ENCODE measurements at places on chromosomes 2 and 18.

DNA sequence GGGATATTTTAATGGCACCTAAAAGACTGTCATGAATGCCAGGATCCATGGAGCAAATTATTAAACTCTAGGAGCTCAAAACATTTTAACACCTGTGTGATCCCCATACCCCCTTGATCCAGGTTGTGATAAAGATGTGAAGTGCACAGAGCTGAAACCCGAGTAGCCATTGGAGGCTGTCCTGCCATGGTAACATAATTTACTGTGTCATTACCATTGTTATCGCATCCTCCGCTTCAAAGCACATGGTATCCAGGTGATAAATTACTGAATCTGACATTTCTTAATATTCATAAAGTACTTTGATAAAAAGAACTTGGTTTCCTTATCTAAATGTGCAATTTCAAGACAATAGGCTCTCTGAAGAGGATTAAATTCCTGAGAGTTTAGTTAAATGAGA, 109.3 kb downstream of the CHST9 start:
- no peak for DNase-seq

GRCh38 chr2:23843051-23843976, 83.6 kb downstream of the ATAD2B start:
- DNase-seq: no peak

DNA sequence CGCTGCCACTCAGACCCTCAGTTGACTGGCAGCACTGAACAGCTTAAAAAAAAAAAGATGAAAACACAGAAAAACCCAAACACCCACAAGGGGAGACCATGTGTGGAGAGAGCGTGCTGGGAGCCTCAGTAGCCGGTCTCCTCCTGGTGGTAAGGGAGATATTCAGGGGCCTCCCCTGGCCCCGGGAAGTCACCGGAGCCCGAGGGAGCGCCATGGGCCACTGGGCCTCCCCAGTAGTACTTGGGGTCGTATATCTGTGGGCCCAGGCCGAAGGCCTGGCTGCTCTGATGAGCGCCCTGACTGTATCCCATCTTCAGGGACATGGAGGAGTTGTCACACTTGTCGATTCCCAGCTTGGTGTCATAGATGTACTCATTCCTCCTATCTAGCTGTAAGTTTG, 145.7 kb upstream of the TEKT4 start:
- no peak for DNase-seq

DNA sequence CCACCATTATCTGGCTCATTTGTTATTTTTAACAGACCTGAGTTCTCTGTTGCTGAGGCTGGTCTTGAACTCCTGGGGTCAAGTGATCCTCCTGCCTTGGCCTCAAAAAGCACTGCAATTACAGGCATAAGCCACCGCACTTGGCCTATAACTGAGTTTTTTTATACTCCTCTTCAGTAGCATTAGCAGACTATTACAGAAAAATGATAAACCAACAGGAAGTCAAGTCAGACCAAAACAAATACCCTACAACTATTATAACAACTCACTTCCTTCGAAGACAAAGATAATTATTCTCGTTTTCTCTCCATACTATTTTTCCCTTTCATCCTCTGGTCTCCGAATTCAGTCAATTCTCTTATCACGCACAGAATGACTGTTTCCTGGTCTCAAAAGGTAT, 78.2 kb downstream of the MEMO1 start:
- DNase-seq: no peak

DNA sequence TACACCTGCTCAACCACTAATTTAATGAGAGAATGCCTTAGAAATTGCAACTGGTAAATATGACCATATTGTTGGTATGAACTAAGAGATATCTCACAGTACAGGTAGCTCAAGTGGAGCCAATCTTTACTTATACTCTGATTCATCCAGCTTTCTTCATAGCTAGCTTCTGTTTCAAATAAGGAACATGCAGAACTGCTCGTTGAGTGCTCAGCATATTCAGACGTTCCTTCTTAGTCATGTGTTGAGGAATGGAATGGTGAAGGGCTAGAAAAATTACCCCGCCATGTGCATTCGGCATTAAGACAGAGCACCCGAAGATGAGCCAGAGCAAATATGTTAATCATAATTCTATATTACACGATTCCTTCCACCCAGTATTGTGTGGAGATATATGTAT, 144.0 kb upstream of the VRK2 start:
- DNase-seq: no peak

DNA sequence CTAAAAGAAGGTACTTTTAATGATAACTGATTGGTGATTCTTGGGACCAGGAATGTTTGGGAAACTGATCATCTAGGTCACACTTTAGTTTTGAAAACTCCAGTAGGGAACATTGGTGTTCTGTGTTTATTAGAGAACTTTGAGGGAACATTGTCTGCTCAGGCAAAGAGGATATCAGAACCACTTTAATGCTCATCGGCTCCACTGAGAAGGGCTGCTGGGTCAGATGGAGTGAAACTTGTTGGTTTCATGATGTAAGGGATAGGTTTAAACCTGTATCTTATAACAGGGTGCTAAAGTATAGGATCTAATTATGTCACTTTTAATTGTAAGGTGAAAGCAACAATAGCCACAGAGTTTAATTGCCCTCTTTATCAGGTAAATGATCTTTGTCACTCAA, 14.2 kb upstream of the POLI start:
- DNase-seq: no peak

- no peak for DNase-seq
Observed at GRCh38 chr2:225164401-225165050, 122.3 kb upstream of the DOCK10 start.

DNA sequence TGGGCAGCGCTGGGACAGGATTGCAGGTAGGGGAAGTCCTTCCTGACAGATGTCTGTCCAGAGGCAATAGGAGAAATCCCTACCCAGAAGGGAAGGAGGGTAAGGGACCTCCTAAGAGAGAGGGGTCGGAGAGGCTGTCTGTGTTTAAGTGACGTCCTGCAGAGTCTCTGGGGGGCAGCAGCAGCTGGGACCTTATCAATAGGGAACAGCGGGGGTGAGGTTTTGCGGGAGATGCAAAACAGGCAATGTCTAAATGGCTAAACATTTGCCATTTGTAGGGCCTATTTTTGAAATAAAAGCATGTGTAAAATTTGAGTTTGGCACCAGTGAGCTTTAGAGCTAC, 108.7 kb upstream of the HS6ST1 start:
- DNase-seq: no peak

DNA sequence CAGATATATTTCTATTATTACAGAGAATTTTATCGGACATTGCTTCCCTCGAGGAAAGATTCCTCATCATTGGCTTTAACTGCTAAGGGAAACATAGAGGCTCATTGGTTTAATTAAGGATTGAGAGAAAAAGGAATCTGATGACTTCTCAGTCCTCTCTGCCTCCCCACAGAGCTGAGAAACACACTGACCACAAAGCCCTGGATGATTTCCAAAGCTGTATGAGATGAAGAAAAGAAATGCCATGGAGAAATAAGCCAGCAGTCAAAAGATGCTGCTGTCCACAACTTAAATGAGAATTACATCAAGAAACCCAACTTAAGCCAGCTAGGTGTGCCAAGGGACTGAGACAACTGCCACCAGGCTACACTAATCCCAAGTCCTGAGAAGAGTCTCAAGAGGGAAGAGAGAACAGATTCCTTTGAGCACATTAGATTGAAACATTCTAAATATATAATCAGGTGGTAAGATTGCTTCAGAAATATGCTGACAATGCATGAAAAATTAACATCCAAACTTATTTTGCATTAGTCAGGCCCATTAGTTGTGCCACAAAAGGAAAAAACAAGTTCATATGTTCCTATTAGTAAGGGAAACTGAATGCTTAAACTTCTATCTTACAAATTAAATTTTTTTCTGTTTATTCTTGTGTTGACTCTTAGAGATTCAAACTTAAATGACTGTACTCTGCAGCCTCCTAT, 308.1 kb upstream of the CYRIA start:
- no peak for DNase-seq

- DNase-seq: no peak
Observed at GRCh38 chr2:3201281-3201680, 176.3 kb downstream of the EIPR1 start.

DNA sequence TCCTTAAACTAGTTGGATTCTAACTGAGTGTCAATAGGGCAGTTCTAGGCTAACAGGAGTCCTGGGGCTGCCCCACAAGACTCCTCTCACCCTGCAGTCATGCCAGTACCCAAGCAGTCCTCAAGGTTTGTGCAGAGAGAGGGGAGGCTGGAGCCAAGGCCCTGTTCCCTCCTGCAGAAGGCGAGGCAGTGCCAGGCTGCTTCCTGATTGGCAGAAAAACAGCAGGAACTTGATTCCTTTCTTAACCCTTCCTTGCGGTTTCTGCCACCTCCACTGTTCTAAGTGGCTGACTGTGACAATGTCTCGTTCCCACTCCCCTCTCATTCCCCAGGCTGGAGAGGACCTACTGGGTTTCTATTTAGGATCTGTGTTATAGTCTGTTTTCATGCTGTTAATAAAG, 75.3 kb downstream of the LPIN1 start:
- no peak for DNase-seq

DNA sequence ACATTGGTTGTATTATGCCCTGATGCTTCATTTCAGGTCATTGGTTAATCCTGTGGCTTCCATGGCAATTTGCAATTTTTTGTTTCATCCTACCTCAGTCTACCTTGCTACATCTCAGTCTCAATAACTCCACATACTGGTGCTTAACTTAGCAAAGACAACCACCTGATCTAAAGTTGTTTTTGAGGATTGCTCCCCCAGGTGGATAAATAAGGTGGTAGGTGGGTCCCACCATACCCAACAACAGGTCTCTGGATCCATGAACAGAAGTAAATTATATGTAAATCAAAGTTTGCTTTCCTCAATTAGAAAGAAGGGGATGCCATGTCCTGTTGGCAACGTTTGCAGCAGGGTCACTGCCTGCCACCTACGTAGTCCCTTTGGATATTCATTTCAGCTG, 7.0 kb downstream of the XIRP2 start:
- DNase-seq: no peak

GRCh38 chr18:48679236-48679635, 140.4 kb downstream of the CTIF start:
- no peak for DNase-seq

- DNase-seq: no peak
Observed at GRCh38 chr2:71831193-71831577, 316.5 kb downstream of the CYP26B1 start.

- DNase-seq: no peak
Observed at GRCh38 chr2:201021914-201022313, 49.6 kb downstream of the HYCC2 start.

- DNase-seq: no peak
Observed at GRCh38 chr2:8268172-8268783, 413.6 kb upstream of the ID2 start.

- DNase-seq: no peak
Observed at GRCh38 chr2:124309563-124310138, 284.6 kb downstream of the CNTNAP5 start.

GRCh38 chr2:239543702-239544101, 142.9 kb upstream of the HDAC4 start:
- DNase-seq: no peak

DNA sequence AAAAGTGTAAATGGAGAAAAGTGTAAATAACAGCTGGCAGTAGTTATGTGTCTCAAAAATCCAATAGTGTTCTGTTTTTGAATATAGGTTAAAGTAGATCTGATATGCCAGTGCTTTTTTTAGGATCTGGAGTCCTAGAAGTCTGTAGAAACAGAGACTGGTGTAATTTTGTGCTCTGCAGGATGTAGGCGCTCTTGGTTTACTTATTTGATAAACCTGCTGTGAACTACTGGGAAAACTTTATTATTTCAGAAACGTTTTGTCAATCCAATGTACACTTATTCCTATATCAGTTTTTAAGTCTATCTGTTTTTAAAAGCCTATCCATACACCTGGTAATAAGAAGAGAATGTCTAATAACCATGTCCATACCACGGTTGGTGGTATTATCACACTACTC, 530.8 kb upstream of the ZNF804A start:
- DNase-seq: no peak

GRCh38 chr2:10007921-10008808, 35.2 kb upstream of the KLF11 start:
- no peak for DNase-seq

Measured in activated gamma-delta T cell treated with Interleukin-2 at 50 U/mL for 16 hours (primary cell).